Coronary artery (tissue), 2 donors: ENCODE measurements at places on chromosomes 3 and 15.

- no peak for DNase-seq
Measured at GRCh38 chr3:169668957-169669741, 5.6 kb upstream of the MECOM start.

GRCh38 chr3:12347301-12347700 lies 58.4 kb downstream of the PPARG start:
- no peak for DNase-seq

DNA sequence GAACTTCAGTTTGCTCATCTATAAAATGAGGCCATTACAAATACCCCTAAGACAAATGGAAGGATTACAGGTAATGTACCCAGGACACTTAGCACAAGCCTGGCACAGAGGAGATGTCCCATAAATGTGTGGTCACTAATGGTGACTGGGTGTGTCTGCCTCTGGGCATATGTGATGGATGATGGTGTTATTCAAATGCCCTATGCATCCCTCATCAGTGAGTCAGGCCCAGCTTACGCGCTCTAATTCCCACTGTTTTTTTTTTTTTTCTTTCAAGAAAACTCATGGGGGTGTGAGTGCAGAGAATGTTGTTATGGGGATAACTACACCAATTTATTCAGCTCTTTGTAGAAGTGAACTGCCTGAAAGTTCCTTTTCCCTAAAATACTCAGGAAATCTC lies 23.6 kb upstream of the KIF23 start:
- no peak for DNase-seq

DNA sequence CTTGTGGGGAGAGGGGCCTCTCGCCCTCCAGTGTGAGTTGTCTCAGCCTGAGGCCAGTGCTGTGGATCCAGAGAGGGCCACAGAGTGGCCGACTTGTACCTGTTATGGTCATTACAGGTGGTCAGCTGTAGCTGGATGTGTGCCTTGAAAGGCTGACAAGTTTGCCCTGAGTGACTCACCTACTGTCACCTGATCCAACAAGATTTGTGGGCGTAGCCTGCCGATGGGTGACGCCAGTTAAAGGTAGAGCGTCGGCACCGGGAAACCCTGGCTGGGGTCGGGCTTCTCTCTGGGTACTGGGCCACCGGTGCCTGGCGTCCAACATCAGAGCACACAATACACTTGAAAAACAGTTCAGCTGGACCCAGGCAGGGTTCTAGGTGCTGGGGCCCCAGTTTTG lies 2.8 kb upstream of the ISG20 start:
- no peak for DNase-seq

- no peak for DNase-seq
Measured at GRCh38 chr3:194691481-194692283, 6.0 kb downstream of the FAM43A start.

GRCh38 chr15:91469632-91470567 lies 369.8 kb downstream of the SV2B start:
- DNase-seq, result no peak

DNA sequence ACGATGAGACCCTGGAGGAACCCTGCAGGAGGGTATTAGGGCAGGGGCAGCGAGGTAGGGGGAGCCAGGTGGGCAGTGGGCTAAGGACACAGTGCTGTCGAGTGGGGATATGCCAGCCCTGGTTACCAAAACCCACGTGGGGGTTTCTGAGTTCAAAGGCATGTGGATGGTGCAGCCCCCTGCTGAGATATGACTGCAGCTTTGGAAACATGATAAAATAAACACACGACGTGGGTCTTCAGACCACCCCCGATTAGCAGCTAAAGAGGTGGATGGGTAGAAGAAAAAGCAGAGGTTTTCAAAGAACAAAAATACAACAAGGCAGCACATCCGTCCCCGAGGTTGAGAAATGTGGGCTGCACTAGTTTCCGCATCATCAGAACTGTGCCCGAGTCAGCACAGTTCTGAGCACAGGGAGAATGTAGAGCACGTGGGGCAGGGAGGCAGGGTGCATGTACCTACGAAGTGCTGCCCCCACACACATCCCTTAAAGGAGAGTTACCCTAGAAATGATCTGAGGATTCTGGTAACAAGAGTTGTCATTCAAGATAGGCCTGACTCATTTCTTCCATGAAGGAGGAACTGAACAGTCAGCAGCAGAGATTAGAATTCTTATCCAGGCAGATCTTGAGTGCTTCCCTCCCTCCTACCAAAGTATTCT lies 121.3 kb downstream of the RPLP1 start:
- DNase-seq, result no peak

GRCh38 chr3:107650788-107651187 lies 128.0 kb downstream of the BBX start:
- DNase-seq, result no peak

DNA sequence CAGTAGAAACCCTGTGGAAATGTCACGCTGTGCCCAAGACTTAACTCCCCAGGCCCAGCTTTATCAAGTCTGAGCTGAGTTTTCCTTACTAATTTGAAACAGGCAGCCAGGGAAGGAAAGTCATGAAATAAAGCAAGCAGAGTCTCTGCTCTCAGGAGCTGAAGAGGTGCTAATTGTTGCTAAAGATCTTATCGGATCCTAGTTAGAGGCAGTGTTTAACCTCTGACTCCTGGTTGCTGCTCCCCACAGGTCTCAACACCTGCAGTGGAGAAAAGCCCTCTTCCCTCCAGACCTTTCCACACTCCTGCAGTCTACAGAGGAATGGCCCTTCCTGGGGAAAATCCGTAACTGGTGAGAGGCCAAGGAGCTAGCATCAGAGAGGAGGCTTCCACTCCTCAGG lies 628.2 kb downstream of the NTRK3 start:
- DNase-seq, result no peak

- DNase-seq, result no peak
Measured at GRCh38 chr3:152444029-152444641, 175.4 kb downstream of the MBNL1 start.

GRCh38 chr15:87733541-87733941 lies 523.0 kb downstream of the NTRK3 start:
- DNase-seq, result no peak

DNA sequence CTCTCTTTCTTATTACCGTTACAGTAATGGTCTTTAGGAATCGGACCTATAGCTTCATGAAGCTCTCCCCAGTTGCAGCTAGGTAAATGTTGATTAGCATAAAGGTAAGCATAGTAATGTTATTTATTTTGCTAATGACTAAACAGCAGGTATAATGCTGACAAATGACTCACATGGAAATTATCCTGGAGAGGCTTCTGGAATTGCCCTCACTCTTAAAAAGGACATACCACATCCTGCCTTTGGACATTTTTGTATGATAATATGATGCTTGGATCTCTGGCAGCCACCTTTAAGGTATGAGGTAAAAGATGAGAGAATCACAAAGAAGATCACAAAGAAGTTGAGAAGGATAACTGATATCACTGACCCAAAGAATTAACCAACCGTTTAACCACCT lies 238.6 kb downstream of the CHL1 start:
- DNase-seq, result no peak

DNA sequence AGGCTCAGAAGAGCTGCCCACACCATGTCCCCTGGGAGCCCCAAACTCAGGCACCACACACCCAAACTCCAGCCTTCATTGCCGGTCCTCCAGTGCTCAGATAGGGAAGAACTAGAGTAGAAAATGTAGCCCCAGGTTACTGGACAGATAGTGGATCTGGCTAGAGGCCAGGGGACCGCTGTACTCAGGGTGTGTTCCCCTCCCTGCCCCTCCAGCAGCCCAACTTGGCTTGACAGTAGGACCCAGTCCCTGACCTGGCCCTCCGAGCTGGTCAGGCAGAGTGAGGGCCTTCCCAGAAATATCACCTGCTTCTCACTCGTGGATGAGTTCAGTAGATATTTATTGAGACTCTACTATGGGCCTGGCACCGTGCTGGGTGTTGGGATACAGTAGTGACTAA lies 100.0 kb downstream of the CORO2B start:
- peak; percentile 52 for DNase-seq

DNA sequence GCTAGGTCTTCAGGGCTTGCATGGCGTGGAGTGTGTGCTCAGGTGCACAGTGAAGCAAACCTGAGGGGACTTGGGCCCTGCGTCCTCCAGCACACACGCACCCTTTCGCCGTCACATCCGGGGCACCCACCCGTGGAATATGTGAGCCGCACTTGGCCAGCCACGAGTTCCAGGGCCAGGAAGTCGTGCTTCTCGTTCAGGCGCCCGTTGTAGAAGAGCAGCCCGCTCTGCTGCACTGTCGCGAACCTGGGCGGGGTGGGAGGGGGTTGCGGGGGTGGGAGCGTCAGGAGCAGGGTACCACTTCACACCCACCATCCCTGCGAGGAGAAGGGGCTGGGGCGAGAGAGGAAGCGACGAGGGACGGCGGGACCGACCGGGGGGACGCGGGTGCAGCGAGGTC lies 7.1 kb downstream of the CELSR3 start:
- DNase-seq, result no peak

- no peak for DNase-seq
Measured at GRCh38 chr3:97957617-97958311, 14.5 kb downstream of the RIOX2 start.

GRCh38 chr3:13098192-13098988 lies 25.2 kb upstream of the IQSEC1 start:
- no peak for DNase-seq

- DNase-seq, result peak; percentile 81
Measured at GRCh38 chr3:195546130-195546560, 3.0 kb upstream of the PPP1R2 start.

- DNase-seq, result no peak
Measured at GRCh38 chr15:60074181-60074885, 70.2 kb downstream of the FOXB1 start.

DNA sequence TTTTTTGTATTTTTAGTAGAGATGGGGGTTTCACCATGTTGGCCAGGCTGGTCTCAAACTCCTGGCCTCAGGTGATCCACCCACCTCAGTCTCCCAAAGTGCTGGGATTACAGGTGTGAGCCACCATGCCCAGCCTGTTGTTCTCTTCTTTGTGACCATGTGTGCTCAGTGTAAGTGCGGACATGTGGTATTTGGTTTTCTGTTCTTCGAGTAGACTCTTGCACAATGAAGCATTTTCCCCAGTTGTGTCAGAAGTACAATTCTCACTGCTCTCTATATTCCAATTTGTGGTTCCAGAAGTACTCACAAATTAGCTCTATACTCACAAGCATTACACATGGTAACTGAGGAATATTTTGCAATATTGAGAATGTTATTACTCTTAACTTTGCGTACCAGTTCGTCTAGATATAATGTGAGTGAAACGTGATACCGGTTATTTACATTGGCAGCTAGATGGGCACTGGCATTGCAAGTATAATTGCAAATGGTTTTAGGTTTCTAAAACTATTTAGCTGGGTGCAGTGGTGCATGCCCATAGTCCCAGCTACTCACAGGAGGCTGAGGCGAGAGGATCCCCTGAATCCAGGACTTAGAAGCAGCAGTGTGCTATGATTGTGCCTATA lies 34.2 kb upstream of the MTMR14 start:
- no peak for DNase-seq

DNA sequence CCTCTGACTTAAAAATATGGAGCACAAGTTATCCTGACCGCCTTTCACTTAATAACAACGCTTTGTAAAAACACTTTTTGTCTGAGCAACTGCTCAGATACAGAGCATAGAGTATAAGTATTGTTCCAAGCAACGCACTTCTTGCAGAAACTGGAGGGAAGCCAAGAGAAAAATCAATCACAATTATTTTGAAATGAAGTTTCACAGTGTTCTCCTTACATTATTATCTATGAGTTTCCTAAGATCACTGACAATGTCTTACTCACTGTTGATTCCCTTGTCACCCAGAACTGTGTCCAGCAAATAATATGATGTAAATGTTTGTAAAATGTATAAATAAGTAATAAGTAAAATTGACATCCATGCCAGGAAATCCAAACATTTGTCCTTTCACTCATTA lies 184.6 kb upstream of the GPR149 start:
- no peak for DNase-seq

- no peak for DNase-seq
Measured at GRCh38 chr15:31567861-31568260, 241.2 kb downstream of the KLF13 start.

GRCh38 chr3:64311424-64312061 lies 86.3 kb upstream of the PRICKLE2 start:
- no peak for DNase-seq

DNA sequence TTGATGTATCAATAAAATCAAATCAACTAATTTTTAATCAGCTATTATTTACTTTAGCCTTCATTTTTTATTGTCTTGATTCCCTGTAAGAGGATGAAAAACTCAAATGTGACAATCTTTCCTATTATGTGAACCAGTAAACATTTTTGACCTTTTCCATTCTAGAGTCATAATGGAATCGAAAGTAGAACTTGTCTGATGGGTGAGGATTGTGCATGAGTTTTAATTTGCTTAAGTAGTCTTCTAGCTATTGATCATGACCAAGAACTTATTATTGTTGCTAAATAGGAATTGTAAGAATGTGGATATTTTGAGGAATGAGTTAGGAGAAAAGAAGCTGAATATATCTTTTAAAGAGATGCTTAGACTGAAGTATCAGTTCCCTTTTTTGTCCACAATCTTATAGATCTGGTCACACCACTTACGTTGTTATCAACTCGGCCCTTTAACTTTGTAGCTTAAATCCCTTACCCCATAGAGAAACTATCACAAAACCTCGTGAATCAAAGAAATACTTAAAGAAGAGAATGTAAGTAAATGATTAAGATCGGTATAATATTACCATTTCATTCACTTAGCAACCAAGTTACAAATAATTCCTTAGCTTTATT lies 147.3 kb downstream of the TP63 start:
- DNase-seq, result no peak

DNA sequence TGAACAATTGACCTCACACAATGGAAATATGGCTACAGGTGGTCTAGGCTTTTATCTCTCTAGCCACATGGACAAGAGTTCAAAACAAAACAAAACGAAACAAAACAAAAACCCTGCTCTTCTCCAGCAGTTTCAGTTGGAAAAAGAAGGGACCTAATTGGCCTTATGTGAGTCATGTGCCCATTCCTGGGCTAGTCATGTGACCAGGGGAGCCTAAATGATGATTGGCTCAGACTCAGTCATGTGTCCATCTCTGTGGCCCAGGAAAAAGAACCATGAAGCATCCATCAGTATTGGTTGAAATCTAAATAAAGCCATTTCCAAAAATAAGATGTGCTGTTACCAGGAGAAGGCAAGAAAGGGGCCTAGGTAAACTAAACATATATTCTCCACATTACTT lies 96.8 kb downstream of the ANXA2 start:
- DNase-seq, result no peak

DNA sequence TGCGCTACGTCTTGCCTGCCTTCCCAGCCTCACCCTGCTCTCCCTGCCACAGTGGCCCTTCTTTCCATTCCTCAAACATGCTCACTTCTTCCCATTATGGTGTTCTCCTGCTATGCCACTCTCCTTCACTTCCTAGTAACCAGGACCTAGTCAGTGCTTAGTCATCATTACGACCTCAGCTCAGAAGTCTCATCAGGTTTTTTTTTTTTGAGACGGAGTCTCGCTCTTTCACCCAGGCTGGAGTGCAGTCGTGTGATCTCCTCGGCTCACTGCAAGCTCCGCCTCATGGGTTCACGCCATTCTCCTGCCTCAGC lies 149.5 kb downstream of the GREM1 start:
- no peak for DNase-seq

GRCh38 chr3:112086076-112086854 lies at the start of gene C3orf52:
Gene C3orf52, plus strand, starts transcription at chr3:112086389. Its CDS starts 19 bp downstream, at chr3:112086408.
- DNase-seq, result peak; percentile 87

GRCh38 chr15:59364248-59364647 lies 8.4 kb downstream of the MYO1E start:
- DNase-seq, result no peak

GRCh38 chr3:180804916-180805315 lies 107.6 kb upstream of the FXR1 start:
- no peak for DNase-seq
